ENCODE measurements at places on chromosomes 11 and 22.

DNA sequence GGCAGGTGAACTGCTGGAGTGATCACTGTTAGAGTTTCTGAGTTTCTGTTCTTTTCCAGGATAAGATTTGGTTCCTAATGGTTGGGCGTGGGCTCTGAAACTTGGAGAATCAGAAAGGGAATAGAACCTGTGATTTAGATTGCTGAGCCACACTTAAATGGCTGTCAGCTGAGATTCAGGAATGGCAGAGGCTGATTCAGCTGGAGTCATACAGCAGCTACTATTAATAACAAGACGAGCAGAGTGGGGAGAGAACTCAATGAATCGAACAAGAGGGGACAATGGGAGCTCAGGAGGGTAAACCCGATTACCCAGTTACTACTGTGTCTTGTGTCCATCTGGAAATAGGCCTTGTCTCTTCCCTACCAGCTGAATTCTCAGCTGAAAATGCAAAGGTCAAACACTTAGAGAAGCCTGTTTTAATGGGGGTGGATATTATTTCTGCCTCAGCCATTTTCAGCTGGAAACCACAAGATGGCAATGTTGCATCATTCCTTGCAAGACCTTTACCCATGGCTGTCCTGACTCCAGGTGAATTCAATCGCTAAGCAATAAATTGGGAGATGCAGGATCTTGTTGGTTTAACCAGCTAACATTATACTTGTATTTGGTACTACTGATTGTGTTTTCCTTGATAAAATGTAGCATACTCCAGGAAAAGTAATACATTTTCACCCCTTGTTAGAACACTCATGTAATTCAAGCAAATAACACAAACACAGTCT lies 104.5 kb upstream of the RAG2 start:
- H3K4me3 ChIP-seq: no peak overlapping the region
- H3K27ac ChIP-seq: no peak overlapping the region
- no peaks in the 10 kb centered on the region for H3K36me3 ChIP-seq
- H3K27me3 ChIP-seq: no peaks in the 10 kb centered on the region

GRCh38 chr11:24233041-24233440 lies 263.8 kb upstream of the LUZP2 start:
- no peaks in the 10 kb centered on the region for H3K27me3 ChIP-seq
- DNase-seq: no peak
- H3K36me3 ChIP-seq: no peaks in the 10 kb centered on the region
- no peaks in the 10 kb centered on the region for H3K4me1 ChIP-seq

GRCh38 chr11:118615976-118616371 lies 8.6 kb downstream of the PHLDB1 start:
- no peak overlapping the region for H3K27ac ChIP-seq
- H3K27me3 ChIP-seq: peaks cover 34% of the 10 kb centered on the region
- peaks cover 2% of the 10 kb centered on the region for H3K4me1 ChIP-seq
- H3K36me3 ChIP-seq: no peaks in the 10 kb centered on the region
- DNase-seq: no peak

DNA sequence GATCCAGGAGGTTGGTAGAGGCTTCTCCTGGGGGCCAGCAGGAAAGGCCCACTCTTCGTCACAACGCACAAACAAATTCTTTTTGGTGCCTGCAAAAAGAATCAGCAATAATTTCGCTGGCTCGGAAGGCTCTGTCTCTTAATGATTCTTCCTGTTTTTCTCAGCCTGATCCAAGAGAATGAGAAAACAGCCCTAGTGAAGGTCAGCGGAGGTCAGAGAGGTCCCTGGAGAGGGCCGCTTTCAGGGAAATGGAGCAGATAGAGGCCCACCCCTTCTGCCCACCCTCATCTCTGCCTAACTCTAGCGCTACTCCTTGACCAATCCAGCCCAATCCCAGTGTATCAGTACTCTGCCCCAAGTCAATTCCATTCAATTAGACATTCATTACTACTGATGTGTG lies 19.2 kb downstream of the LRRC55 start:
- no peaks in the 10 kb centered on the region for H3K4me1 ChIP-seq
- DNase-seq: no peak
- H3K4me3 ChIP-seq: no peak overlapping the region
- H3K36me3 ChIP-seq: no peaks in the 10 kb centered on the region
- H3K27me3 ChIP-seq: no peaks in the 10 kb centered on the region

GRCh38 chr22:19359554-19360299 lies 68.2 kb upstream of the CLTCL1 start:
- DNase-seq: no peak
- H3K36me3 ChIP-seq: peaks cover 28% of the 10 kb centered on the region
- no peaks in the 10 kb centered on the region for H3K27me3 ChIP-seq
- no peaks in the 10 kb centered on the region for H3K4me1 ChIP-seq

DNA sequence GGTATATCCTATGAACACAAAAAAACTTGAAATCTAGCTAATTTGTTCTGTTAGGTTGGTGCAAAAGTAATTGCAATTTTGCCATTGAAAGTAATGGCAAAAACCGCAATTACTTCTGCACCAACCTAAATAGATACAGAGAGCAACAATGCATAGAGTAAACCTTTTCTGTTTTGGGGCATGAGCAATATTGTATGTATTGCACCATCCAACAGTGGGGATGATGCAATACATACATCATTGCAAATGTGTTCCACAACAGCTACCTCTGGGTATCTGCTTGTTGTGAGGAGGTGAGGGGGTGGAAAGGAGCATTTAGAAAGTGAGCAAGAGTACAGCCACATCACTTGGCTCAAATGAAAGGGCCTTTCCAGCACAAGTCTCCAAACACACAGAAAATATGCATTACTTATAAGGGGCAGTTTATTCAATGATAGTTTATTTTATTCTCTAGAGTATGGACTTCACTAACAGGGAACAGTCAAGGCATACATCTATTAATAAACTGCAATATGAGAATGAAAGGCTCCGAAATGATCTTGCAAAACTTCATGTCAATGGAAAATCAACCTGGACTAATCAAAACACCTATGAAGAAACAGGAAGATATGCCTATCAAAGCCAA lies 77.3 kb downstream of the DEUP1 start:
- H3K36me3 ChIP-seq: no peaks in the 10 kb centered on the region
- no peak overlapping the region for H3K4me3 ChIP-seq
- H3K27me3 ChIP-seq: no peaks in the 10 kb centered on the region
- no peak overlapping the region for H3K27ac ChIP-seq
- no peak for DNase-seq

Data from T-cell (primary cell).